ENCODE measurements at places on chromosomes 3 and 15.
A peak's percentile ranks its signal among the peaks of the same experiment; 100 is the strongest.

DNA sequence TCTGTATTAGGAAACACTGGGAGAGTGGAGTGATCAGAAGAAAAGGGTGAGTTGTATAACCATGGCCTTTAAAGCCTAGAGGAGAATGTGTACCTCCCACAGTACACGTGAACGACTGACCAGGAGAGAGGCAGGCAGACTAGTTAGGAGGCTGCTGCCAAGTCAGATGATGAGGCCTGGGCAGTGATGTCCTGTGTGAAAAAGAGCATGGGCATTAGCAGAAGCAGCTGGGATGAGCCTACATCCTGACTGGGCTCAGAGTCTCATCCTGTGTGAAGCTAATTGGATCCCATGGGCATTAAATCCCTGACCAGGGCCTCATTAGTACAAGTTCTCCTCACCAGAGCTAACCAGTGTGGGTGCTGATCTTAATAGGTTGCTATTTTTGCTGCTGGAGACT is 89.1 kb upstream of the SLC2A2 start:
- DNase-seq: no peak

DNA sequence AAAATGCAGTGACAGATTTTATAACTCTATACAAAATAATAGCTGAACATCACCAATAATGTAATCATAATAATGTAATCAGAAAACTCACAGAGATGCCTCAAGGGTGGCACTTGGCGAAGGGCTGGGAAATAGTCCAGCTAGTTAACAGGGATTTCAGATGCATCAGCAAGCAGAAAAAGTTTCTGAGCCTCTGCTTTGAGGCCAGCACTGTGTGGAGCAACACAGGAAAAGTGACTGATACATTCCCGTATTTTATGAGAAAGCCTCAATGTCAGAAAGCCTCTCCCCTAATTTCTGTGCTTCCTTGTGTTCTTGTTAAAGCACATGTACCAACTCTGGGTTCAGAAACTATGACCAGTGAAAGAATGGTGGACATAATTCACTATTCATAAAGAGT is 304.8 kb downstream of the VPS13C start:
- DNase-seq: no peak

GRCh38 chr3:134918441-134918840 is 123.4 kb downstream of the EPHB1 start:
- no peak for DNase-seq

DNA sequence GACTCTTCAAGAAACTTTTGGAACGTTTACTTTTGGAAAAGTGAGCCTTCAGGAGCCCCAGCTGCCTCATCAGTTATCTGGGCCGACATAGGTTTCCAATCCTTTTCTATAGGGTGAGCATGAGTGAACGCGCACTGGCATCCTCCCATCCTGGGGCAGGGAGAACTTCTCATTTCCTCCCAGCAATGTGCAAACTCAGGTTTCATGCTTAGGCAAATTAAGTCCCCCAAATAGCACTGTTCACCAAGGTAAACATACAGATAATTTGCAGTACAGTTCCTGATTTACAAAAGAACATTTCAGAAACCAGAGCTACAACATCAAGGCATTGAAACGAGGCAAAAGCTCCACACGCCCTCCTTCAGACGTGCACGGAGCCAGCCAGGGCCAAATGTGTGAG is 333.5 kb upstream of the NR2E3 start:
- no peak for DNase-seq

- DNase-seq: no peak
These were observed 10.7 kb upstream of the SIAH2 start for GRCh38 chr3:150773616-150774192.

GRCh38 chr3:71087143-71088018 is 496.1 kb downstream of the FOXP1 start:
- no peak for DNase-seq

- no peak for DNase-seq
These were observed 87.4 kb upstream of the C15orf39 start for GRCh38 chr15:75114327-75114726.

- no peak for DNase-seq
These were observed 32.9 kb downstream of the RNF111 start for GRCh38 chr15:59020322-59020721.

DNA sequence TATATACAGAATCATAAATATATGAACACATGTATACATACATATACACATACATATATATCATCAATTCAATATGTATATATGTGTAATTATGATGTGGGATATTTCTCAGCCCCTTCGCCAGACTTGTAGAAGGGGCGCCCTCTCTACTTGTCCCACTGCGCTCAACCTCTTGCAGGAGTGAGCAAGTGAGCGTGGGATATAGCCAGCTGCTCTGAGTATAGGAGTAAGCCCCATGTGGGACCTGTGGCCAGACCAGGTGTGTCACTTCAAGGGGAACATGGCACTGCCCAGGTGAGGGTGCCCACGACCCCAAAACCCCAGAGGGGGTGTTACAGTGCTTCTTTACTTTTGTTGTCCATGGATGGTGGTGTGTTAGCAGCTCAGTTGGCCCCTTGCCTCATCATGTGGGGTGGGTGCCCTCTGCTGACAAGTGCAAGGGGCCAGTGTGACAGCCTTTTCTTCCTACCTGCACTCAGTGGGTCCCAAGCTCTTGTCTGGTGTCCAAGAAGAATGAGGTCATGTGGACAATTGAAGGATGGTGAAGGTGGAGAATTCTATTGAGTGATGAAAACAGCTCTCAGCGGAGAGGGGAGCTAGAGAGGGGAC is 304.1 kb downstream of the UNC13C start:
- DNase-seq: no peak

GRCh38 chr3:122825460-122825859 is 30.6 kb downstream of the SLC49A4 start:
- no peak for DNase-seq

DNA sequence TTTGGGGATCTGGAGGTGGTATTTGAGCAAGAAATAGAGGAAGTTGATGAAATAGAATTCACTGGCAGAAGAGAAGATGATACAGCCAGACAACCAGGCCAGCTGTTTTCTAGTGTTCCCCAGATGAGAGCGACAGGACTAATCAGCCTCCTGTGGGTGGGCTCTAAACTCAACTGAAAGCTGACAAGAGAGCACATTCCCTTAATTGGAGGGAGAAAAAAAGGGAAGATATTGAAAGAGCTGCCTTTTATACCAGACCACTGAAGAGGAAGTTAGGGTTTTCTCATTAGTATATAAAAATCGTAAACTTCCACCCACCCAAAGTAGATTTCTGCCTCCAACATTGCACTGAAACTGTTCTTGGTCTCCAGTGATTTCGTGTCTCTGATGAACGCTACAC is 6.5 kb upstream of the TM4SF19 start:
- DNase-seq: no peak

DNA sequence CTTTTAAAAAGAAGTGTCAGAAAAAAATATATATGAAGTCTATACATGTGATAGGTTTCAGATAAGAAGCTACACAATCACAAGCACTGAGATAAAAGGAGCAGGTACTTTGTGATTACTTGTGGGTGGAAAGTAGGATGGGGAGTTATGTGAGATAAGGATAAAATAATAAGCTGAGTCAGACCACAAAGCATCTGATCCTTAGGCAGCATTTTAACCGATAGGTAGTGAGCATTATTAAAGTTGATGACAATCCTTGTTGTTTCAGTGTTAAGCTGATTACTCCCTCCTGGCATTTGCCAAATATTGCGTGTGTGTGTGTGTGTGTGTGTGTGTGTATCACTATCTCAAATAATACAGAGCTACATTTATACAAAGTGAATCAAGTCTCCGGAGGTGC is 483.1 kb downstream of the NAALADL2 start:
- DNase-seq: no peak

GRCh38 chr15:78437107-78437761 is 782 bp upstream of the IREB2 start:
- DNase-seq: no peak

DNA sequence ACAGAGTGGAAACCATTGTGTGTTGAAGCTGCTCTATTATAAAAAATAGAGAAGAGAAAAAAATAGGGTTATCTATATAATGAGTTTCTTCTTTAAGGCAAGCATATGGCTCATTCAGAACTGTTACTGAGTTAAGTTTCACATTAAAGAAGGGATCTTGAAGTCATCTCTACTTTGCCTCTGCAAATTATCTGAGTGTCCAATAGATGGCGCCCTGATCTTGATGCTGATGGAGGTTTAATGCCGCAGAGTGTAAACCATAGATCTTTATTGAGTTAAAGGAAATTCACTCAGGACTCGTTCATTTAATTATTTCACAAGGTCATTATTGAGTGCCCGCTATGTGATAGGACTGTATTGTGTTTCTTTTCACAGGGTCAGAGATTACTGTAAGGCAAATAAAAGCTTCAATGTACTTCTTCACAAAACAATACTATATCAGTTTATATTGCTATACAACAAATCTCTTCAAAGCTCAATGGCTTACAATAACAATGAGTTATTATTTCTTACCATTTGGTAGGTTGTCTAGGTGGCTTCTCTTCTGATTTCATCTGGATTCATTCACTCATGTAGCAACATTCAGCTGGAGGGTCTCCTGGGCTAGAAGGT is 171.4 kb downstream of the NSUN3 start:
- peak; percentile 10 for DNase-seq

DNA sequence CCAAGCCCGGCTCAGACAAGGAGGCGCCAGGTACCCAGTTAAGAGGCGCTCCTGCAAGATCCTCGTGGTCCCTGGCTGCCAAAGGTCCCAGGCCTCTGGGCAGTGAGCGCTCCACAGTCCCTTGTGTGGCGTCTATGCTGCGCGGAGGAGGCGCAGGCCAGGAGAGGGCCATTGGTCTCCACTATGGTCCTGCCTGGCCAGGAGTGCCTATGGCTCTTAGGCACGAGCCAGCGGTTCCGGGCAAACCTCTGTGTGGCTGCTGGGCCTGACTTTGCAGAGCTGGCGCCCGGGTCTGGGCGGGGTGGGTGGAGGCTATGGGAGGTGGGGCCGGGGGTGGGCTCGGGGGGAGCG is 660 bp upstream of the ADAMTSL3 start:
- no peak for DNase-seq

DNA sequence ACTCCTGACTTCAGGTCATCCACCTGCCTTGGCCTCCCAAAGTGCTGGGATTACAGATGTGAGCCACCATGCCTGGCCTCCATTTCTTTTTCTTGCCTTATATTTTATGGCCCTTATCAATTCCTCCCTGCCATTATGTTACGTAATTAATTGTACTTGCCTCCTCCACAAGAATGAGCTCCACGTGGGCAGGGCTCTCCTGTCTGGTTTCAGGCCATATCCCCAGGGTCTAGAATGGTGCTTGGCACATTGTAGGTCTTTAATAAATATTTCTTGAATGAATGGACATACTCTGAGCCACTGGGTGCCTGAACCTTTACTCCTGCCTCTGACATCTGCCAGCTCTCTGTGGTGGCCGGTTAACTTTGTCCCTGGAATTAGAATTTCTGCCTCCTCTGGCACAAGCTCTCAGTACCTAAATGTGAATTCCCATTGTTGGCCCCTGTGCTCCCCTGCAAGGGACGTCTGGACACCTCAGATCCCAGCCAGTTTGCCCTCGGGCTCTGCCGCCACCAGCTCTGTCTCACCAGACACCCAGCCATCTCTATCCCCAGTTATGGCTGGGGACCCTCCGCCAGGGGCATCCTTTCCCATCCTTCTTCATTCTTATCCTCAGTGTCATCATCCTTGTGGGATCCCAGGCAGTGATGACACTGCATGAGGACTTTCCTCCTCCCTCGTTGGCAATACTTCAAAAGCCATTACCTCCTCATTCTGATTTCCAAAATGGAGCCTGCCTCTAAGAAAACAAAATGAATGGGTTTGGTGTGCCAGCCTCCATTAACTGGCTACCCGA is 165.6 kb upstream of the SMAD3 start:
- no peak for DNase-seq

DNA sequence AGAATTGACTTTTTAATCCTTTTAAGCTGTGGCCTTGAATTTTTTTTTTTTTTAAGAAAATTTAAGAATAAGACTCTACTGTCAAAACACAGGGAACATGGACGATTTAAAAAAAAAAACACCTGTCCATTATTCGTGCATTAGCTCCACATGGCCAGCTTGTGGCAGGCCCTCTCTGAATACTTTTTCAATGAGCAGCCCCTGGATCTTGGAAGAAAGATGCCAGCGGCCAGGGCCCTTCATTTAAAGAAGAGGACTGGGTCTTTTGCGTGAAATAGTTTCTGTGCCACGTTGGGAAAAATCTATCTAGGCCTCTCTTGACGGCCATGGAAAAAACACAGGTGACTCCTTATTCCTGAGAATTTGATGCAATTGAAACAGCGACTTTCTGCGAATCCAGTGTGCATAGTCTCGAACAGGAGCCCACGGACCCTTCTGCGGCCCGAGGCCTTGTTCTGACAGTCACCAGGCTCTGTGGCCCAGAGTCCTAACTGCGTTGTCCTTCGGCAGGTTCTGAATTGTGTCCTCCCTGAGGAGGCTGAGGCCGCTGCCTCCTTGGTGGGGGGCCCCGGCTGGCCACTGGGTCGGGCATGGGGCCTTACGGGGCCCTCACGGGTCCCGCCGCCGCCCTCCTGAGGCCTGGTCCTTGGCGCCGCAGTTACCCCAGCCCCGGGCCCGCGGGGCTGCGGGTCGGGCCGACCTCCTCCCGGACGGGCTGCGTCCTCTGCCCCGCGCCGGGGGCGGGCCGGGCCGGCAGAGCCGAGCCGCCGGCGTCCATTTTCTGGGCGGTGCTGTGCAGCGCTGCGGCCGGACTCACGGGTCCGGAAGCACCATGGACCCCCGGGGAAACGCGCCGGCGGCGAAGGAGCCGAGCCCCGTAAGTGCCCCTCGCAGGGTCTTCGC is 33.5 kb downstream of the ZBTB38 start:
- no peak for DNase-seq

- DNase-seq: no peak
These were observed 225.9 kb downstream of the OXSM start for GRCh38 chr3:26015752-26016151.

Measured in NCI-H2029 treated with DMSO at 0.1 percent for 48 hours (cell line).